ENCODE measurements at places on chromosomes 4 and X.

DNA sequence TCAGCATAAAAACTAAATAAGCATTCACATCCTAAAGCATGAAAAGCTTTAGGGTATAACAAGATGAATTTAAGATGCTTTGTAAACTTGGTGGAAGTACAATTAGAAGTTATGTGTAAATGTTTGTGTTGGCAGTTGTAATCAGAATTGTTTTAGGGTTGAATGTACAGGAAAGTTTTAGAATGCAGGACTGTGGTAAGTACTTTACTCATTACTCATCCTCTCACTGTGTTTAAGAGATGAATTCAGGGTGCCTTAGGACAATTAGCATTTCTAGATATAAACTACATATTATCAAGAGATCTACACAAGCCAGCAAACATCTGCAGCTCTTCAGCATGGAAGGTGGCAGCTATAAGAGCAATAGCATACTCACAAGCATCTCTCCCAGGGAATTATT, 77.5 kb upstream of the ELOVL6 start:
- DNase-seq = no peak

- DNase-seq = no peak
These were observed 9.4 kb downstream of the TCEANC start for GRCh38 chrX:13662355-13662791.

- no peak for DNase-seq
These were observed 509.6 kb downstream of the MID1IP1 start for GRCh38 chrX:39310891-39311290.

DNA sequence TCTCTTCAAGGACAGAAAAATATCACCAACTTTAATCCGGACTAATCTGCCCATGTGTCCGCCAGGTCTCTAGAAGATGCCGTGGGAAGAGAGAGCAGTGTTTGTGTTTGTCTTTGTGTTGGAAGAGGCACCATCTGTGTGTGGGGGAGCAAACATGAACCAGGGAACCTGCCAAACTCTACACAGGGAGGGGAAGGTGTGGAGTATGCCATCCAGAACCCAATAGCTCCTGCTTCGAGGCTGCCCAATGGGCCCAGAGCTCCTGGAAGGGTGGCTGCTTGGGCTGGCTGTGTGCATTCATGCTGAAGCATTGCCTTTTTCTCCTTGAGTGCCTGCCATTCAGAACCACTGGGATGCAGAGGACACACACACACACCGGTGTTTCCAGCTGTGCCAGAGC, 536.2 kb downstream of the MID1IP1 start:
- no peak for DNase-seq

DNA sequence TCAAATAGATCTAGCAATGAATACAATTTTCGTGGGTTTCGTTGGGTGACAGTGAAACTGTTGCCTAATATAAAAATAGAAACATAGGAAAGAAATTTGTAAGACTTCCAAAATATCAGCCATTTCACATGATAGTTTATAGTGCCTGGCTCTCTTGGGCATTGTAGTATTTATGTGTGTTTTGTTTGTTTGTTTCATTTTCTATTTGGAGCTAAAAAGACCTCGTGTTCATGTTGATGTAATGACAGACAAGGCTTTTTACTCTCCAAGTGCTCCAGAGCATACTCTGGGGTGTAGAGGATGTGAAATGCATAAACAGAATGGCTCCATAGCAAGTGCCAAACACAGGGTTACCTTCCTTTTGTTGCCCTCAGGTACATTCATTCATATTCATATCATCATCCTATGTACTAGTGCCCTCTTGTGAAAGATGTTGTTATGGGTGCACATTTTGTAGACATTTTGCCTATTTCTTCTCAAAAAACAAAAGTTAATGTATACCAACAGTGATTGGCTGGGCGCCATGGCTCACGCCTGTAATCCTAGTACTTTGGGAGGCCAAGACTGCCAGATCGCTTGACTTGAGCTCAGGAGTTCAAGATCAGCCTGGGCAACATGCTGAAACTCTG, 100.7 kb upstream of the AMOT start:
- DNase-seq = peak; percentile 10

GRCh38 chr4:139740121-139740520, 74.5 kb downstream of the MGST2 start:
- no peak for DNase-seq
